ENCODE measurements at places on chromosomes 3 and 15.

- no peak for DNase-seq
Observed at GRCh38 chr3:182482705-182483104, 310.6 kb upstream of the ATP11B start.

- DNase-seq, result no peak
Observed at GRCh38 chr3:88150371-88150770, 612 bp downstream of the C3orf38 start.

DNA sequence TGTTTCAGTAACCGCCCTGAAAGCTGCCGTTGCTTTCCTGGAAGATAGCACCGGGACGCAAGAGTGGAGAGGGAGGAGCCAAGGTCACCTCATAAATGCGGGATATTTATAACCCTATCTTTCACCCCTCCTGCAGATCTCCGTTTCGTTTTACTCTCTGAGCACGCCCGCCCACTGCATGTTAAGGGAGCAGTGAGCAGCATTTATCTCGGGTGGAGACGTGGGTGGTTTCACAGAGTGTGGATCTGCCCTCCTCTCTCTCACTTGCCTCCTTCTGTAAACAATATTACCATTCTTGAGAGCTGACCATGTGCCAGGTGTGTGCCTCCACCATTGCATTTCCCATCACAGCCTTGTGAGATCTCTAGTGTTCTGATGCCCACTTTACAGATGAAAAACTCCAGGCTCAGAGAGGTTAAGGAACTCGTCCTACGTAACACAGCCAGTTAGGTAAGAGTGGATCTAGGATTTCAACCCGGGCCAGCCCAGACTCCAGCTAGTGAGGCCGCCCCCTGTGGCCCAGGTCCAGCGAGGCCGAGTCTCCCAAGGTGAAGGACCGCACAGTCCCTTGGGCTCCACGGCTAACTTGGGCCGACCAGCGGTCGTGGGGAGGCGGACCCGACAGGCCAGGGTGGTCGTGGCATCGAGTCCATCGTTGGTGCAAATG lies 16.9 kb upstream of the SEMA4B start:
- peak; percentile 58 for DNase-seq

GRCh38 chr3:97957617-97958311 lies 14.5 kb downstream of the RIOX2 start:
- no peak for DNase-seq

DNA sequence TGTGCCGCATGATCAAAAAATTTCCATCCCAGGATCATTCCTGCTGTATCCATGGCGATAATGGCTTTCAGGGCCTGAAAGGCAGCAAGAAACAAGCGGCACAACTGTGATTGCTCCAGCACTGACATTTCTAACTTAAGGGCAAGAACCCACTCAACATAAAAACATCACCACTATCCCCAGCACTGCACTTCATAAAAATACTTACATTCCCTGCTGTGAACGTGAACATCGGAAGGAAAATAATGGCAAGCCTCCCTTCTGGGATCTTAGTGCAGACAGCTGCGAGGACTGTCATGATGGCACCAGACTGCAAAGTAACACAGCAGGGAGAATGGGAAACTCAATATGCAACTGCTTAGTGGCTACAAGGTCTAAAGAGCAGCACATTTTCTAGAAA lies 8.1 kb upstream of the MAP6D1 start:
- no peak for DNase-seq

DNA sequence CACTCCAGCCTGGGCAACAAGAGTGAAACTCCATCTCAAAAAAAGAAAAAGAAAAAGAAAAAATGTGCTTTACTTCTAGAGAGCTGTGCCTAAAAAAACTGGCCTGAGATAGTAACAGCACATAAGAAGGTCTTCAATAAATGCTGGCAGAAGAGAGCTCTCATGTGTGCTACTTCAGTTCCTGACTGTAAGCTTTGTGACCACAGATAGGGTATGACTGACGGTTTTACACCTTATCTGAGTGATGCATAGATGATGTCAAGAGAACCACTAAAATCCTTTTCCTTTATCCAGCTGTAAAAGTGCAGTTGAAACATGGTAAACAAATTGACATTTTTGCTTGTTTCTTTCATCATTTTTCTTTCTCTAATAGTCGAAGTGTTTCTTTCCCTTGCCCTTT lies 127.9 kb downstream of the C3orf70 start:
- no peak for DNase-seq

- no peak for DNase-seq
Observed at GRCh38 chr15:63860555-63860954, 26.8 kb upstream of the HERC1 start.

DNA sequence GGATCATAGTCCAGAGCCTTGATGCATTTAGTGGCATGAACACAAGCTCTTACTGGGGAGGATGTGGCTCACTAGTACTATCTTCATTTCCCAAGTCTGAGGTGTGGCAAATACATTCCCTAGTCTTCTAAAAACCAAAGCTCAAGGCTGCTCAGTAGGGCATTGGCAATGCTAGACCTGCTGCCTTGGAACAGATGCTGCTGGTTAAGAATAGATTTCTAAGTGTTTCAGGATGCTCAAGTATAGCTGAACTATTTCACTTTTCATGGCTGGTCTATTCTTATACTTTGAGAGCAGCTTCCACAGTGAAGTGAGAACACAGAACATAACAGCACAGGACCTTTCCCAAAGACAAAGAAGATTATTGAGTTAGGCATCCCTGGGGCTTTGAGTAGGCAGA lies 178.8 kb downstream of the CHST2 start:
- DNase-seq, result no peak

- no peak for DNase-seq
Observed at GRCh38 chr3:69983546-69984265, 15.8 kb upstream of the SAMMSON start.

GRCh38 chr3:128050597-128050996 lies 1.6 kb upstream of the SEC61A1 start:
- DNase-seq, result no peak

DNA sequence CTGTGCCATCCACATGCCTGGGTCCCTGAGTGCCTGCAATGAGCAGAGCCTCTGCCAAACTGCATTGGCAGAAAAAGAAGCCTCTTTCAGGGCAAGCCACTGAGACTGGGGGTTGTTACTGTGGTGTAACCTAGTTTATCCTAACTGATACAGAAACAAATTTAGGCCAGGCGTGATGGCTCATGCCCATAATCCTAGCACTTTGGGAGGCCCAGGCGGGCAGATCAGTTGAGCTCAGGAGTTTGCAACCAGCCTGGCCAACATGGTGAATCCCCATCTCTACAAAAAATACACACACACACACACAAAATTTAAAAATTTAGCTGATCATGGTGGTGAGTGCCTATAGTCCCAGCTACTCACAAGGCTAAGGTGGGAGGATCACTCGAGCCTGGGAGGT lies 221.6 kb downstream of the TBC1D2B start:
- no peak for DNase-seq

DNA sequence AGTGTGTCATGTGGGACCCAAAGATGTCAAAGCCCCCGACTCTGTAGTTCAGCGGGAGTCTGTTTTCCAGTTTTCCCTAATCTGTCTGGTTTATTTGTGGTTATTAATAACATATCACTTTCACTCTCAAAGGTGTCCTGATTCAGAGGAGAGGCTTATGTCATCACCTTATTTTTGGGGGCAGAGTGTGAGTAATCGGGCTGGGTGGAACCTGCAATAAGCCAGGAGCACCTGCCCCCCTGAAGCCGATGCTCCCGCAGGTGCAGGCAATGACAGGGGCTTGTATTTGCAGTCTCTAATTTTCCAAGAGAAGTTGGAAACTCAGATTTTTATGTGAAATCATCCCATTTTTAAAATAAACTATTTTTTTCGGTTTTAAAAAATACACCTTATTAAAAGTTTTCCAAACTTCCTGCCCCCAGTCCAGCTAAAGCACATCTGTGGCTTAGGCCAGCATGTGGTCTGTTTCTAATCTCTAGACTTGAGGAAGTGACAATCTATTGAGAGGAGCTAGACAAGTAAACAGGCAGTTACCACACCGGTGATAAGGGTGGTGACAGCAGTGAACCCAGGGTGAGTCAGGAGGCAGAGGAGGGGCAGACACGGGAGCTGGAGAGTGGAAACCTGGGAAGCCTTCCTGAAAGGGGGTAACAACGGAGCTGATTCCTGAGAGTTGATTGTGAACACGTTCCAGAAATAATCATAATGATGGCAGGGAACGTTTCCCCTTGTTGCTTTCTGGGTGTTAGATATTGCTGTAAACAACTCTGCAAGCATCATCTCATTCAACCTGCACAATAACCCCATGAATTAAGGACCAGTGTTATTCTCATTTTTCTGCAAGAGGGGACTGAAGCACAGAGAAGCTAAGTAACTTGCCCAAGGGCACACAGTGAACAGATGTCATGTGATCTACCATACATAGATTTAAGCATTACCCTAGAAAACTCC lies 37.2 kb downstream of the BHLHE40 start:
- DNase-seq, result peak; percentile 49

GRCh38 chr3:191792580-191792979 lies 331.6 kb downstream of the PYDC2 start:
- DNase-seq, result no peak

- DNase-seq, result no peak
Observed at GRCh38 chr15:99467853-99468464, 97.8 kb upstream of the MEF2A start.

DNA sequence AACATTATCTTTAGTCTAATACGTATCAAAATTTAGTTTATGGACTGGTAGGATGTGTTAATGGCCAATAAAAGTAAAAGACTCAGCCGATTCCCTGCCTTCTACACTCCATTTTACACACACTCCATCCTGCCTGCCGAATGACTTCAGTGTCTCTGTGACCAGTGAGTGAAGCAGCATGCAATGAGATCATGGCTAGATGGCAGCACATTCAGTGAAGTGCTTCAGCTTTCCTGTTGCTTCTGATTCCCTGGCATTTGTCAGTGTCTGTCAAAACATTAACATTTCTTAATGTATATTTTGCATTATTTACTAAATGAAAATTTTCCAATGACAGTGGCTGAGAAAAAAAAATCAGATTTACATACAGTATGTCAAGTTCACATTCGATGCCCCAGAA lies 412.0 kb downstream of the FHIT start:
- DNase-seq, result no peak

- no peak for DNase-seq
Observed at GRCh38 chr3:127299276-127299675, 11.4 kb upstream of the PRR20G start.

DNA sequence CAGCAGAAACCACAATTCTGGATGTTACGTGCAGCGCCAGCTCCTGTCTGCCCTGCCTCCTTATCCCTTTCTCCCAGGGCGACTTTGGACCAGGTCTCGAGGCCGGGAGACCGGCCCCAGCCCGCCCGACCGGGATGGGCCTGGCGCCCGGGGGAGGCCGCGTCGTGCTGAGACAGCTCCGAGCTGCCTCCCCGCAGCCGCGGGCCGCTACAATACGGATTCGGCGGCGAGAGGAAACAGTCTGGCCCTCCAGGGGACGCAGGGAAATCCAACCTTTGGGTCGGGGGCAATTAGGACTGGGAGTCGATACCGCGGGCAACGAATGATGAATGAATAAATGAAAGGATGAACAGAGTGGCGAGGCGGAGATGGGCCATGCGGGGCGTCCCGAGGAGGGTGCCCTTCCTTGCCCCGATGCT lies 537 bp downstream of the GRAMD2A start:
- DNase-seq, result no peak

- no peak for DNase-seq
Observed at GRCh38 chr3:66449411-66449974, 51.3 kb downstream of the LRIG1 start.

DNA sequence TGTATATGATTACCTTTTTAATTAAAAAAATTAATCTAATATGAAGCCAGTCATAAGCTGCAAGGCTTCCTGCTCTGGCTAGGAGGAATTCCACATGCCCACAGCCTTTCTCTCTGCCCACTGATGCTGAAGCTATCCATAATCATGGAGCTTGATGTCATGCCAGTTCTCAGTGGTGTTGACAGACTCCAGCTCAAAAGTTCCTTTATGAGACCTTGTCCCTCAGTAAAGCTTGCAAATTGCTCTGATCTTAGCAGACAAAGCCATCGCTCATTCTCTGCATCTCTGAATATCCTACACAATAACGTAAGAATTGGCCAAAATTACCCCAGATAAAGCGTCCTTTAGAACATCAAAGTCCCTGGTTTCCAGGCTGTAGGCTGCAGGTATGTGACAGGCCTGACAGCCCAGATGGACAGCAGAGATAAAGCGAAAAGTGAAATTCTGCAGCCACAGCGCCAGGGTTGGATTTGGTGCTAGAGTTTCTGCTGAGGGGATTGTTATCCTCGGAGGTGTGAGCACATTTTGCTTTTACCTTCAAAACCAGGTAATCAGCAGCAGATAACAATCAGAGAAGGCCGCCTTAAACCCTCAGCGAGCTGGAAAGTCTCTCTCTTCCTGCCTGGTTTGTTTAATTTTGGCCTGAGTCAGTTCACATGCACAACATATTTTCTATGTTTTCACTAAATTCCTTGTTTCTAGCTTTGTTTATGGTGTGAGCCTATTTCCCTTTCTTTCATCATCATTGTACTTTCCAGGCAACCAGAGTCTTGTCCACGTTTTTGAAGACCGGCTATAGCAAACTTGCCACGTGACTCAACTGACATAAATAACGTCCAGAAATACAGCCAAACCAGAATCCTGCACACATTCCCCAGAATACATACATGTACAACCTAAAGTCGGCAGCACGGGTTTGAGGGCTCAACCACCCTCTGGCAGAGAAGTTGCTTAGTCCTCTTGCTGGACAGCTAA lies 36.6 kb upstream of the ALDH1A3 start:
- no peak for DNase-seq

- DNase-seq, result no peak
Observed at GRCh38 chr3:134384963-134385362, 10.7 kb upstream of the AMOTL2 start.

GRCh38 chr3:88628901-88629300 lies 478.5 kb upstream of the EPHA3 start:
- DNase-seq, result no peak

GRCh38 chr3:172904711-172905373 lies 154.3 kb downstream of the ECT2 start:
- DNase-seq, result no peak

DNA sequence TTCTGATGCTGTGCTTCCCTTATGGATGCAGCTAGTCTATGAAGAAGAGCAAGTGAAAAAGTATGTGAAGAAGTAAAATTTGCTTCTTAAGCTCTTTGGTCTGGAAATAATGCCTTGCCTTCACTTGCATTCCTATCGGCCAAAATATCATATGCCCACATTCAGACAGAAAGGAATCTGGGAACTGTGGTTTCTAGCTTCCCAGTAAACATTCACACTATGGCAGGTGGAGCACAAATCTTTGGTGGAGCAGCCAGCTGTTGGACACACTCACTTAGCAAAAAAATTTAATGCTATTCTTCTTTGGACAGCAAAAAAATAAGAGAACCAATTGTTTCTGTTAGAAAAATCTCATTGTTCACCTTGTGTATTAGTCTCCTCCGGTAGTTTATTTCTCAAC lies 12.3 kb upstream of the COL6A6 start:
- no peak for DNase-seq

- no peak for DNase-seq
Observed at GRCh38 chr3:14206548-14207177, 28.0 kb downstream of the LSM3 start.

DNA sequence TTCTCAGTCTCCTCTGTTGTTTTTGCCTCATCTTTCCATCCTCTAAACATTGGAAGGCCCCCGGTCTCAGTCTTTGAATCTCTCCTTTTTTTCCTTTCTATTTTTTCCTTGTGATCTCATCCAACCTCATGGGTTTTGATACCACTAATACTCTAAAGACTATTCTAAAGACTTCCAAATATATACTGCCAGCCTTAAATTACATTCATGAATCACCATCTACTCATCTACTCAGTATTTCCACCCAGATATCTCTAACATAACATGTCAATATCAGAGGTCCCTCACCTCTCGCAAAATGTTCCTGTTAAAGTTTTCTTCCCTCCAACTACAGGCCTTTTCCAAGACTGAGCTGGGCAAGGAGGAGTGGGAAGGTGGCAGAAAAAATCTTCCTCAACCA lies 282.5 kb upstream of the TTC14 start:
- DNase-seq, result no peak

- DNase-seq, result peak; percentile 39
Observed at GRCh38 chr3:196192524-196193051, 18.6 kb downstream of the ZDHHC19 start.

Measured in activated naive CD4-positive, alpha-beta T cell treated with Interleukin-2 at 50 U/mL for 16 hours (primary cell).